ENCODE measurements at places on chromosomes 16 and 17.

- no peak for DNase-seq
These were observed 74.6 kb downstream of the KSR1 start for GRCh38 chr17:27530764-27531391.

DNA sequence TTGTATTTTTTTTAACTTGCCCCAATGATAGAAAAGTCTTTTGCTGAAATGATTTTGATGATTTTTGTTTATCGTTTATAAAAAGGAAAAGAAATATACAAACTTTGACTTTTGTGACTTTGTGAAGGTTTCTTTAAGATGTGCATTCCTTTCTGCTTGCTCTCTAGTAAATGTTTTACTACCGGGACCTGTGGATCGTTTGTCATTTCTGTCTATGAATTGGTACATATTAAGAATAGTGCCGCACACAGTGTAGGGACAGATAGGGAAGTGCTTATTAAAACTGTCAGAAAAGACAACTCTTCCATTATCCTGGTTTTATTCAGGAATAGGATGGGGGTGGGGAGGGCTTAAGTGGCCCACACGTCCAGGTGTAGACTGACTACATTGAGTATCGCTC is 8.1 kb upstream of the PSMC5 start:
- no peak for DNase-seq

DNA sequence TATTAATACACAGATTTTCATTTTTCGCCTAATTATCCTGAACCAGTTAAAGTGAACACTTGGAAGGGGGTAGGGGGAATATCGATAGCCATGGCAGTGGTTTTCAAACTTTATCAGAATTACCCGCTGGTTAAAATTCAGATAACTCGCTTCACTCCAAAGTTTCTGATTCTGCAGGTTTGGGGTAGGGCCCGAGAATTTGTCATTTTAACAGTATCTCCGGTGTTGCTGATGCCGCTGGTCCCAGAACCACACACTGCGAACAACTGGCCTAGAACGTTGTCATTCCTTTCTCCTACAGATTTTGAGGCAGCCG is 313 bp upstream of the NSRP1 start:
- no peak for DNase-seq

DNA sequence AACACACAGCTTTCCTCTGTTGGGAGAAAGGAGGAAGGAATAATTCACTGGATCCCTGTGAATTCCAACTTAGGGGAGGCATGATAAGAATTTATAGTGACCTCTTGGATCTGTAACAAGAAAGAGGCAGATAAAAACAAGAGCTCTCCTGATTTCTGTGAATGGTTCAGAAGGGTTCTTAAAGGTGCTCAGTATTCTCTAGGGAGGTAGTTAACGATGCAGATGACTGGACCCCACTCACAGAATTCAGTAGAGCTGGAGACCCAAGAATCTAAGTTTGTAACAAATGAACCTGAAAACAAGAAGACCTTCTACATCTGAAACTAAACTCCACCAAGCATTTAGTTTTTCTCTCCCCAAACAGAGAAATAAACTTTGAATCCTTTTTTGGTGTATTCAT is 8.6 kb downstream of the ZNRF1 start:
- no peak for DNase-seq

All from cerebellar cortex (tissue), 1 donor.